ENCODE measurements at places on chromosomes 2 and 18.

GRCh38 chr18:57803103-57803969 is at the start of gene ATP8B1:
Gene ATP8B1, minus strand, starts transcription at chr18:57803315. Its CDS starts 71,508 bp downstream, at chr18:57731807.
- no peak for DNase-seq

DNA sequence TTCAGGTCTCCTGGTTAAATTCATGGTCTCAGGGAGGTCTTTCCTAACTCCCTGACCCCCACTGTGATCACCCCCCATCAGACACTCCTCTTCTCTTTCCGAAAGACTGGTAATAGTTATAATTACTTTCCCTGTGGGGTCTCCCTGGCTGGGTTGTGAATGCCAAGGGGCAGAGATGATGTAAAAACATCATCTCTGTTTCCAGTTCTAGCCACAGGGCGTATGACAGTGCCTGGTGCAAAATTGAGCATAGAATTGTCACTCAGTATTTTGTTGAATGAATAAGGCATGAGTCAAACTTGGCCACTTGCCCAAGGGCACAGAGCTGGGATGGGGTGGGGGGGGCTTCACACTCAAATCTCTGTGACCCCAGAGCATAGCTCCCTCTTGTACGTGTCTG is 65.2 kb downstream of the LTBP1 start:
- DNase-seq, result no peak

DNA sequence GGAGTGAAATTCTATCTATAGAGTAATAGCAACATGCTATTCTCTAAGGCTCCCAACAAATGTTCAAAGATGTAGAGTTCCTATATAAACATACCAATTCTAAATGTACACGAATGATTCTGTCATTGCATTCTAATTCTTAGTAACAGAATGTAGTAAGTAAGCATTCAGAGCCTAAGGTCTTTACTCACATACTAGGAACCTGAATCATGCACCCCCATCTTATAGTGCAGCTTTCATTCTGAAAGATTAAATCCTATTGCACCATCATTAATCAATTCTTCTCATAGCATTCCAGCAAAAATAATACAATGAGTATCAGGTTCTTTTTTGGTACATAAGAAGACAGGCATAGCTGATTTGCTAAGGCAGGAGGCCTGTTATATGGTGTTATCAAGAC is 230.0 kb downstream of the NCKAP5 start:
- no peak for DNase-seq

GRCh38 chr2:95006588-95006987 is 18.9 kb upstream of the MAL start:
- no peak for DNase-seq

DNA sequence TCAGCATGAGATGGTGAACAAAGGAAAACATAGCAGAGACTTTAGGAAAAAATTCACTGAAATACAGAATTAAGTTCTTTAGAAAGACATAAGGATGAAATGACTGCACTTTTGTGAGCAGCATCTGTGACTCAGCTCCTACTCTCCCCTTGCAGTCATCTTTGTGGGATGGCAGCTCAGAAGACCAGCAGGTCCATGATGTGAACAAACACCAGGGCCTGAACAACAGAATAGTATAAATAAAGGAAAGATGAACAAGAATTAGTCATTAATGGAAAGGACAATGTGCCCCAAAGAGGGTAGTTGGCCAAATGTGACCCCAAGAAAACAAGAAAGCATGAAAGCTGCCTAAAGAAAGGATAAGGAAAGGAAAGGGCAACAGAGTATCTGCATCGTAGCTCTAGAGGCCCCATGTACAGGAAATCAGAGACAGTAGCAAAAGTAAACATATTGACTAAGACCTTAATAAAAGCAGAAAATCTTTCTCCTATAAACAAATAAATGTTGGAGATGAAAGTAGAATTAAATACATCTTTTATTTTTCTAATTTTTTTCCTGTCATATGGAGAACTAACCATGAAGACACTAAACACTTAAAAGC is 318.0 kb downstream of the ZEB2 start:
- DNase-seq, result no peak

DNA sequence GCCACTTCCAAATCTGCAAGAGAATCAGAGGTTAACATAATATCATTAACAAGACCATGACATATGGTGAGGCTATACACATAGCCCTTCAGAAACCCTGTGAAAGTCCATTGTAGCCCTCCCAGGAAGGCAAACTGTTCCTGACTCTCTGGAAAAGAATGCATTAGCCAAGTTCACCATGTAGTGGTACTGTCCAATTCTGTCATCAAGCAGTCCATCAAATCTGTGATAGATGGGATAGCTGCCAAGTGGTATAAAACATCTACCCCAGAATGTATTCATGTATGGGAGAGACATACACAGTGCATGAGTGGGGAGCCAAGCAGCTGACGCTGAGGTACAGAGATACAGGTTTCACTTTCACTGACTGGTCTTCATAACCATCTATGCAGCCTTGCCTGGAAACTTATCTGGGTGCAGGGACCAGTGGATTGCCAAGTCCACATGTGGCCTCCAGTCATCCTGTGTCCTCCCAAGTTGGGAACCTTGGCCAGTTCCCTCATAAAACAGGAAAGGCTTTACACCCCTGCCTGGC is 281.1 kb downstream of the MBD2 start:
- DNase-seq, result no peak

- no peak for DNase-seq
Observed at GRCh38 chr2:47460766-47461165, 57.8 kb downstream of the MSH2 start.

GRCh38 chr2:26401739-26402541 is at the start of gene DRC1:
Gene DRC1, plus strand, starts transcription at chr2:26401920. Its CDS starts 70 bp downstream, at chr2:26401990.
- no peak for DNase-seq

- no peak for DNase-seq
Observed at GRCh38 chr2:181228661-181229060, 228.5 kb upstream of the ITGA4 start.

GRCh38 chr2:121880283-121880682 is 124.8 kb downstream of the TSN start:
- no peak for DNase-seq

- DNase-seq, result no peak
Observed at GRCh38 chr2:44951714-44952113, 10.2 kb downstream of the SIX3 start.

GRCh38 chr2:126220331-126220730 is 435.6 kb upstream of the GYPC start:
- no peak for DNase-seq

GRCh38 chr18:73232933-73233332 is 365.1 kb upstream of the NETO1 start:
- no peak for DNase-seq

- no peak for DNase-seq
Observed at GRCh38 chr2:225083276-225083675, 41.0 kb upstream of the DOCK10 start.

DNA sequence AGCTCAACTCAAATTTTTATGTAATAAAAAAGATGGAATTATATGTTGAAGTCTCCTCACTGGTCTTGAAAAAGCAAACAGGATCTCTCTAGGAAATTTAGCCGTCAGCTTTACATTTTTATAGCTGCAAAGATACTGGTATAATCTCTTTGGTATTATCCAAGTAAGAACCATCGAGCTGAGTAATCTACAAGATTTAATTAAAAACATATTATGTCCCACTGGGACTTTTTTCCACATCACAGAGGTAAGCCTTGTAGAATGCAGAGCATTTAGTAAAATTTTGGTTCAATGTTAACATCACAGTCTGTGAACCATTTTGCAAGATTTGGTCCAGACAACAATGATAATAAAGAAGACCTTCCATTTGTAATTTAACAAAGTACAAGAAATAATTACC is 162.6 kb upstream of the SLC39A10 start:
- DNase-seq, result no peak

DNA sequence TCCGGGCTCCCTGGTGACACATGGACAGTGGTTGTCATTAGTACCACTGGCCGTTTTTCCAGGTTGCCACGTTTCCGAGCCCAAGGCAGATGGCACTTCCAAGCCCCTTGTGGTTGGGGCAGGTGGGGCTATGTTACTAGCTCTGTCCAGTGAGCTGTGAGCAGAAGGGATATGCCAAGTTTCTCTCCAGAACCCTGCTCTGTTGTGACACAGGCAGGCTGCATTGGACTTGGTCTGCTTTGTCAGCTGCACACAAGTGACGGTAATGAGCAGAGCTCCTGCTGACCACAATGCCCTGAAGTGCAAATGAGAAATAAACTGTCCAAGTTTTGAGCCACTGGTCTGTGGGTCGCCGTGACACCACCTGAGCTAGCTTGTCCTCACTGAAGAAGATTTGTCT is 118.8 kb downstream of the GYPC start:
- DNase-seq, result no peak

DNA sequence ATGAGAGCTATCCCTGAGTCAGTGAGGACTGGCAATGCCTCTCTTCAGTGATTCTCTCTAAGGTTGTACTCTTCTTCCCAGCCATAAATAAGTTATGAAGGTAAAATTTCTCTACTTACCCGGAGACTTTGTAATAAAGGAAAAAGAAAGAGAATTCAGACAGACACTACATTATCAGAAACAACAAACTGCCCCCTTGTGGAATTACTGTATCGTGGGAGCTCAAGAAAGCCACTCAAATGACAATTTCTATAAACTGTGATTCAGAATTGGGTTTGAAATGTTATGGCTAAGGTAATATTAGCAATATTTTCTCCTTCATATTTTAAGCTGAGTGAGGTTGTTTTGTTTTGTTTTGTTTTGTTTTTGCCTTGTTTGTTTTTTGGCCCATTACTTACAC is 155.8 kb upstream of the TANK start:
- DNase-seq, result peak; percentile 68

GRCh38 chr2:100262046-100262445 is 60.3 kb downstream of the LONRF2 start:
- DNase-seq, result no peak

DNA sequence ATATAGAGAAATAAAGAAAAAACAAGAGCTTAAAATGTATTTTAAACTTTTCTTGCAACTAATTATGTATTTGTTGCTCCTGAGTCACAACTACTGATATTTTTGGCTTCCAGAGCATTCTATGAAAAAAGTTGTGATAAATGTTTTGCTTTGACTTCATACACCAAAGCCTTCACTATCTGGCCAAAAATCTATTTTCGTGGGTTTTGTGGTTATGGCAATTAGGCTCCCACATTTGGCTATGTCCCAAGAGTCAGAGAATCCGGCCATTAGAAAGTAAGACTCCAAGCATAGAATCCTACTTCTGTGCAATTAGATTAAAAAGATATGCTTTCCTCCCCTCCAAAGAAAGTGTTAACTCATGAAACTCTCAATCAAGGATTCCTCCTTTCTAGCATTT is 1456.1 kb upstream of the ACVR2A start:
- DNase-seq, result no peak

GRCh38 chr2:101464841-101465240 is 10.1 kb downstream of the RFX8 start:
- DNase-seq, result no peak

GRCh38 chr2:193966590-193966989 is 1690.4 kb upstream of the SLC39A10 start:
- no peak for DNase-seq

DNA sequence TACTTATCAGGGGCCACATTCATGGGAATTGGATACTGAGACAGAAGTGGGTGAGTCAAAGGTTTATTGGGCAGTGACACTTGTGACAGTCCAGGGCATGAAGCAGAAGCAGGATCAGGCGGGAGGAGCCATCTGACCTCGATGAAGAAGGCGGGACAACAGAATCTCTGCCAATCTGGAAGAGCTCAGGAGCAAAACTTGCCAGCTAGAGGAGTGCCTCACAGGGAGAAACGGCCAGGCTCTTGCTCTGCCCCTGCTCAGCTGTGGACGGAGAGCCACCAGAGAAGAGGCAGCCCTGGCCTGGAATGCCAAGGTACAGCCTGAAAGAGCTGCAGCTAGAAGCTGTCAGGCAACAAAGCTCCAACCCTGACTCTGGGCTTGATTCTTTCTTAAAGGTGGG is 16.9 kb downstream of the DAW1 start:
- no peak for DNase-seq

- DNase-seq, result no peak
Observed at GRCh38 chr2:171482308-171482707, 40.0 kb upstream of the CYBRD1 start.

DNA sequence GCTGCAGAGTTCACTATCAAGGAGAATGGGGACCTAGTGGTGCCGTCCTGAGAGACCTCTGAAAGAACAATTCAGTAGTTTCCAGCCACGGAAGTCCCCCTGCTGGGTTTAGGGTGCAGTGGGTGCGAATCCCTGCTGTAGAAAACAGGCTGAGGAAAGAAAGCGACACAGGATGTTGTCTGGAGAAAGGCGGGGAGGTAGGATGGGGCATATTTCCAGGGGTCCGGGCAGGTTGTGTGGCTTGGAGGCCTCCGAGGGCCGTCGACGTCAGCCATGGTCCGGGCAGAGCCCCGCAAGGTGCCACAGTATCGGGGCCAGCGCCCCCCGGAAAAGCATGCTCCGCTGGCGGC is 807 bp upstream of the CREB1 start:
- no peak for DNase-seq

GRCh38 chr18:77006305-77007175 is 126.0 kb downstream of the MBP start:
- DNase-seq, result no peak

DNA sequence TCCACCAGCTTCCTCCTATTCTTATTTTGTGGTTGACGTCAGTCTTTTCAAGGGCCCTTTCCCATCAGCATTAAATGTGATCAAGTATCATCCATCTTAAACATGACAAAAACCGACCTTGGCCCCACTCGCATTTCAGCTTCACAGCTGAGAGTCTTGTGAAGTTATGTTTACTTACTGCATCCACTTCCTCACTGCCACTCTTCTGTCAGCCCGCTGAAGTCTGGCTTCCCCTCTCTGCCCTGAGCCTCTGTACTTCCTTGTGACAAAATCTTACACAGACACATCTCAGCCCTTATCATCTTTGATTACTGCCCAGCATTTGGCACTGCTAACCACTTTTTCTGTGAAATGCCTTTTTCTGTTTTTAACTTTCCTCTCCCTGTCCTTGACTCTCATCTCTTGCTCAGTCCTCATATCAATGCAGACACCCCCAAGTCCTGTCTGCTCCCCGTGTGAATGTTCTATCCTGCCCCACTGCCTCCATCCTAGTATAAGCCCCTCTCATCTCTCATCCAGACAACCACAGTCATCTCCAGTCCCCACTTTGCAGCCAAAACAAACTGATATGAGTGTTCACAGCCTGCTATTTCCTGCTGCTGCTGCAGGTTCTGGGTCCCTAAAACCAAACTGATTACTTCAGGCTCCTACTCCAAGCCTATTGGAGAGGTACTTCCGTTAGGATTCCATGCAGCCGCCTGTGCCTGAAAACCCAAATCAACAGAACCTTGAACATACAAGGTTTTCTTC is 31.4 kb downstream of the FOSL2 start:
- peak; percentile 83 for DNase-seq

DNA sequence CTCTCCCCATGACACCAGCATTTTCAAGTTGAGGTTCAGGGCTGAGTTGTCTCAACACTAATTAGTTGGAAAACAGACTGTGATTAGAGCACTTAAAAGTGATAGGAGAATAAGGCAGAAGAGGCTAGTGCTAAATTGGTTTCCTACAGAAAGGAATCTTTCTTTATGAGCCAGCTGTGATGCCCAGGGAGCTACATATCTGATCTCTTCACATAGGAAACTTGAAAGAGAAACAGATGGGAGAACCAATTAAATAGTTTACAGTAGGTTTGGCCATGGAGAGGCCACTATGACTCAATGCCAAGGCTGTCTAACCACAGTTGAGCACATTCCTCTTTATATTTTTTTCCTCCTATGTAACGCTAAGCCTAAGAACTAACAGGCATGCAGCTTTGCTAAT is 418.3 kb upstream of the CYRIA start:
- DNase-seq, result no peak

GRCh38 chr2:176106581-176107539 is at the start of gene HOXD11:
Gene HOXD11, plus strand, starts transcription at chr2:176107280. Its CDS starts 76 bp downstream, at chr2:176107356.
- DNase-seq, result no peak
